ENCODE measurements at places on chromosomes 11 and 22.

GRCh38 chr11:59528711-59529110 lies 17.4 kb downstream of the OR4D9 start:
- DNase-seq, result peak; percentile 49

DNA sequence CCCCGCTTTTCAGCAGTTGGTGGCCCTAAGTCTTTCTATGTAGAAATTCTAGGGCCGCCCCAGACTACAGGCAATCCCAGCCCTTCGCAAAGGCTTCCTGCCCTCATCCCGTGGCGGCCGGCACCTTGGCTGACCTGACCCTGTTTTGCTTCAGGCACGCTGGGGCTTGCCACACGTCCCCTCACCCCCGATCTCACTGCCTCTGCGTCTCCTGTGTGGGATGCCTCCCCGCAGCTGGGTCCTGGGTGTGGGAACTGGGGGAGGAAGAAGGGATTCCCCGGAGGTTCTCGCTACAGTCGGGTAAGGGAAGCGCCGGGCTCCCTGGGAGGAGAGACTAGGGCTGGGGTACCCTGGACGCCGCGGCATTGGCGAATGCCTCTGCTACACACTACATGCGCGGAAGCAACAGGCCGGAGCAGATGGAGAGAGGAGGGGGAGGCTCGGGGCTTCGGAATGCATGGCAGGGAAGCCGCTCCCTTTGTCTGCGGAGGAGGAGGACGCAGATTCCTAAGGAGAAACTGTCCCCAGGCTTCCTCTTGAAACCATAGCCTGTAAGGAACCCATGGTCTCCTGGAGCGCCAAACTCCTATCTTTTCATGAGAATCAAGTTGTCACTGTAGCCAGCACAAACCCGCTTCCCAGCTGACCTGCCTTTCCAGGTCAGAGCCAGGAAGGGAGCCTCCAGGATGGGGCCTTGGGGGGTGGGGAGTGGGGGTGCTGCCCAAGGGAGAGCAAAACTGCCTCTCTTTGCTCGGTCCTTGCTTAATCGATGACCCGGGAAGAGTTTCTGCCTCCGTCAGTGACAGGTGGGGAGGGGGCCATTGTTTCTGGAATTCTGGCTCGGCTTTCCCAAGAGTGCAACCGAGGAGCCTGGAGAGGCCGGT lies 1.4 kb downstream of the DTX4 start:
- no peak for DNase-seq

DNA sequence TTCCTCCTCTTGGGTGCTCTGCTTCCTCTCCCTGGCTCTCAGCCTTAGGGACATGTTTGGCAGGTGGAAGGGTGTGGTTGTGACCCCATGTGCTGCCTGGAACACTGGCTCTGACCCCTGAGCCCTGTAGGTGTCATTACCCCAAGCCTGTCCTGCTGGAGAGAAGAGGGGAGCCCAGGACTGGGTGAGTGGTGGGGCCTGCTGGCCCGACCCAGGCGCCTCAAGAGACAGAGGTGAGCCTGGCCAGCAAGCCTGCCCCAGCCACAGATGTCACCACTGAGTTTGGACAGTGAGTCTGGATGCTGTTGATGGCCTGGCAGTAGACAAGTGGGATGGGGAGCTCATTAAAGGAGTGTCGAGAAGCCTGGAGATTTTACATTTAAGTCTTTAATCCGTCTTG lies 1112.2 kb downstream of the BRD1 start:
- DNase-seq, result no peak

DNA sequence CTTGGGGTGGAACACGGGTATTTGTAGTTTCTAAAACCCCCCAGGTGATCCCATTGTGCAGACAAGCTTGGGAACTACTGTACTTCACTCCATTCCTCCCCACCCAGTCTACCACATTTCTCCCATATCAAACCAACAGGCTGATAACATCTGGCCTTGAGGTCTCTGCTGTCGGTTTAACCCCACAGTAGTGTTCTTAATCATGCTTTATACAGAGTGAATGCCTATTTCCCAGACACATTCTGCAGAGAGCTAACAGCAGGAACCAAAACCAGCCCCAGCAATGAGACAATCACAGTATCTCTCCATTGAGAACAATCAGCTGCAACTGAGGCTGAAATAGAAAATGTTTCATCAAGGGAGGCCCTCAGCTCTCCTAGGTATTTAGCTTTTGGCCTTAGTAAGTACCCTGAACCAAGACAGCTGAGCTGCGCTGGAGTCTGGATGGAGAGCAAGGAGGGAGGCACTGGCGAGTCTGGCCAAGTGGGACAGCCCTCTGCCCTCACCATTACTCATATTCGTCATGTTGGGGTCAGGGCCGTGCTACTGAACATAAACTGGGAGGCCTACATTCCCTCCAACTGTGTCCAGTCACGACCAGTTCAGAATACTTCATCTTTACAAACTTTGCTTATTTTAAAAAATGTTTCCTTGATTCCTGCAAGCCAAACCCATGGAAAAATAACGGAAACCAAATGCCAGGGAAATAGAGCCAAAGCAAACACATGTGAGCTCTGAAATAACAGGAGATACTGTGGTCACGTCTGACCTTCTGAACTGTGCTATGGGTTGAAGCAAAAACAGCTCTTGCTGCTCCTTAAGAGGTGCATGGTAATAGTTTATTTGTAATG lies 81.0 kb downstream of the CCDC34 start:
- DNase-seq, result no peak

DNA sequence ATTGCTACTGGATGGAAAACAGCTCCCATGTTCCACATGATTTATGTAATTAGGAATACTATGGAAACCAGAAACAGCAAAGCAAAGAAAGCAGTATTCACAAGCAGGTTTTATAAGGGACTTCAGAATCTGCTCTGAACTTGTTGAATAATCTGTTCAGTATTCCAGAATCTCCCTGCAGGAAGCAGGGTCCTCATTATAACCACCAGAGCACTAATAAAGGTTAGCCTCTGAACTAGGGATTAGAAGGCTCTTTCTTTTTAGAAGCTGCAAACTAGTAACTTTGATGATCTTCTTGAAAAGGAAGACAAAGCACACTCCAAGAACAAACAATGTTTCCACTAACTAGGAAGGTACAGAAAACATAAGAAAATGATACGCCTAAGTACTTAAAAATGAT lies 125.8 kb downstream of the DCDC1 start:
- DNase-seq, result no peak

All from spinal cord (tissue), 10 donors.